ENCODE measurements at places on chromosomes 7 and 10.

DNA sequence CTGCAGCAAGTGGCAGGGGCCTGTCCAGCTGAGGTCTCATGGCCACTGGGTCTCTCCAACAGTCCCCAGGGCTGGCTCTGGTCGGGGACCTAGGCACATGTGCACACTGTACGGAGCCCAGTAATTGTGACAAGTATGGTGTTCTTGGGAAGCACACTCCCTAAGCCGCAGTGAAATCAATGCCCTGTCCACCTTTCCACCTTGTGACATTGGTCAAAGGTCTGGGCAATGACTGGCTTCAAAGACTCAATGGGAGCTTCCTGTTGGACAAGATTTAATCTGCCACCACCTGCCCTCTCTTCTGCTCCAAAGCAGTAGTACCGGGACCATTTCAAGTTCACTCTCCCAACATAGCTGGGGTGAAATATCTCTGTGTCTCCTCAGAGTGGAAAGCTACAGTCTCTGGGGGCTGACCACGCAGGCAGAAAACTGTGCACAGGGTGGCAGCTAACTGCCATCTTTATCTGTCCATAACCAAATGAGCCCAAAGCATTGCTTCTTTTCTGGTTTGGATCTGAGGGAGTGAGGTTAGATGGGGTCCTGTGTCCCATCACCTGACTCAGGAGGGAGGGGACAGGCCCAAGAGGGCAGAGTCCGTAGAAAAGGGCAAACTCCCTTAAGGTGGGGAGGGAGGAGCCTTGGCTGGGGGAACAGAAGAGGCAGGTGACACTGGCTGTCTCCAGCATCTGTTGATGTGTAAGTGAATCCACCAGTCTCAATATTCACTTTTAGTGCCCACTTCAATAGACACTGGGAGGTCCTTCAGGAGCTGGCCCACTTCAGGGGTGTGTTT, 307.7 kb downstream of the TNS3 start:
- DNase-seq = no peak

DNA sequence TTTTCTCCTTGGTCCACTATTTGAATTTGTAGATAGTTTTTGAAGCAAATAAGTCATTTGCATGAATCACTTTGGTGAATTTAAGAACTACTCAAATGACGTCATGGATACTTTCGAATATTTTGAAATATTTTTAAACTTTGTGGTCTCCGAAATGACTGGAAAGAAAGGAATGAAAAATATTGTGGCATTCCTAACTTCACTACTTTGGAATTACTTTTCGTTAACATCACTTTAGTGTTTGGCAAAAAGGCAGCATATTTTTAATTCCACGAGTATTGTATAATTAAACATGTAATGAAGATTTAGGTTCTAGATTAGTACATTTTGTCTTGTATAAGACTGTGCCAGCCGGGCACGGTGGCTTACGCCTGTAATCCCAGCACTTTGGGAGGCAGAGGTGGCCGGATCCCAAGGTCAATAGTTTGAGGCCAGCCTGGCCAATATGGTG, 35.3 kb upstream of the ZRANB1 start:
- DNase-seq = no peak

DNA sequence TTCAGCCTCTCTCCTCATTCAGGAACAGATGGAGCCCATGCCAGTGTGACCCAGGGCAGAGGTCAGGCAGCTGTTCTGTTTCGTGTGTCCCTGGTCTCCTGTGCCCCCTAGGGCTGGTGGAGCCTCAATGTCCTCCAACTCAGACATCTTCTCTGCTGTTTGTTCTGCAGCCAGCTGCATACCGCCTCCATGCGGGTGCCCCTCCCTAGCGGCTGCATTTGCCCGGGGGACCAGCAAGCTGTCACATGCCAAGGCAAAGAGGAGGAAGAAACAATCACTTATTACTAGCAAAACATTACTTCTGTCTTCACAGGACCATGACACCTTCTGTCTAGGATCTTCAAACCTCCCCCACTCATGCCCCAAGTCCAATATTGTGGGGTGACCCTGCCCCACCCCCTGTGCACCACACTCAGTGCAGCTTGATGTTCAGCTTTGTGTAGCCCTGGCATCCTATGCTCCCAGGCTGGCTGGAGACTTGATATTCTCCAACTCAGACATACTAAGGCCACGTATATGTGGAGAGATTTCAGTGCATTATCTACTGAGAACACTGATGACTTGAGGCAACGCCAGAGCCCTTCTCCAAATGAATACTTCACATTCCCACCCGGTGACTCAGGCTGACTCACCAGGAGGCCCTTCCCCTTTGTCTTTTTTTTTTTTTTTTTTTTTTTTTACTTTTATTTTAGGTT, 188.9 kb downstream of the SKIDA1 start:
- no peak for DNase-seq

DNA sequence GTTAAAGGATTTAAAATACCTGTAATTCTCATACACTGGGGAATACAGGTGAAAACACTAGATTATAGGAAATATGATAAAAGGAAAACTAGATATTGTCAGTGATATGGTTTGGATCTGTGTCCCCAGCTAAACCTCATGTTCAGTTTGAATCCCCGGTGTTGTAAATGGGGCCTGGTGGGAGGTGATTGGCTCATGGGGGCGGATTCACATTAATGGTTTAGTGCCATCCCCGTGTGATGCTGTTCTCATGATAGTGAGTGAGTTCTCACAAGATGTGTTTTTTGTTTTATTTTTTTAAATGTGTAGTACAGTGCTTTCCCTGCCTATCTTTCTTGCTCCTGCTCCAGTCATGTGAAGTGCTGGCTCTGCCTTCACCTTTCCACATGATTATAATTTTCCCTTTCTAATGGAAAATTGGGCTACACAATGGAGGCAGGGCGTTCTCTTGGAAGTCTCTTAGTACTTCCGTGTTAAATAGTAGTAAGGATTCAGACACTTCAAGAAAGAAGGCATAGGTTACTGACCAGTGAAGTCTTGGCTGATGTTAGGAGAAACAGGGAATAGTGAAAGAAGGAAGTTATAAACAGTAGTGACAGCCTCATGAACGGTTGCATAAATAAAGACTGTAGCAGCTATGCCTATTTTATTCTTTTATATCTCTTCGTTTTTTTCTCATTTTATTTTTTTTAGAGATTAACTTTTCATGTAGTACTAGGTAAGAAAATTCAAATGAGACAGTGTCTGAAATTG, 386.4 kb downstream of the SUGCT start:
- no peak for DNase-seq

- no peak for DNase-seq
Measured at GRCh38 chr10:23442936-23443335, 4.1 kb downstream of the OTUD1 start.

GRCh38 chr10:124561206-124561605, 99.6 kb downstream of the LHPP start:
- DNase-seq = no peak

DNA sequence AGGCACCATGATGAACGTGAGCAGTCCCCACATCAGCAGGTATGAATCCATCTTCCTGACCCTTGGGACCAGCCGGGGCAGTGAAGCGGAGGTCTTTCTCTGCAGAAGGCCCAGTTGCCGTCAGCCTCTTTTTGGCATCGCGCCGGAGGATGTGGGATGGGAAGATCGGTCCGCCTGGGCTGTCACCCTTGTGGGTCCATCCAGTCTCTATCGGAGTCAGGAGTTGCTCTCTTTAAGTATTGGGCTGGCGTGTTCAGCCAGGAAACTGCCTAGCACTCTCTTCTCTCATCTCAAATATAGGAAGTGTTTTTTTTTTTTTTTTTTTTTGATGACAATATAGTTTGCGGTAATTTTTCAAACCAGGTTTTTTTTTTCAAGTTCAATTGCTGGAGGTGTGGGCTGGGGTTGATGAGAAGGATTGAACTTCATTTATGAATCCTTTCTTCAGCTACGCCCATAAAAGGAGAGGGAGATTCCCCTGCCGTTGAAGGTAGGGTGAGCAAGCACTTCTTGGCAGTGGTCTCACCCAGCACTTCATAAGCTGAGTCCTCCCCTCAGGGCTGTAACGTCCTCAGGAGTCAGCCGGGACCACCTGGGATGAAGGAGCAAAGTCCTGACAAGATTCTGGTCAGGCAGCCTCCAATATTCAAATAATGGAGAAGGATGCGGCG, at the start of gene IL2RA:
TSS of gene IL2RA (minus strand) at position 267 of the 671 bp plus-strand sequence. CDS start at position 51, 216 bp downstream.
- DNase-seq = no peak

- no peak for DNase-seq
Measured at GRCh38 chr7:65390588-65390987, 16.9 kb downstream of the ZNF92 start.

DNA sequence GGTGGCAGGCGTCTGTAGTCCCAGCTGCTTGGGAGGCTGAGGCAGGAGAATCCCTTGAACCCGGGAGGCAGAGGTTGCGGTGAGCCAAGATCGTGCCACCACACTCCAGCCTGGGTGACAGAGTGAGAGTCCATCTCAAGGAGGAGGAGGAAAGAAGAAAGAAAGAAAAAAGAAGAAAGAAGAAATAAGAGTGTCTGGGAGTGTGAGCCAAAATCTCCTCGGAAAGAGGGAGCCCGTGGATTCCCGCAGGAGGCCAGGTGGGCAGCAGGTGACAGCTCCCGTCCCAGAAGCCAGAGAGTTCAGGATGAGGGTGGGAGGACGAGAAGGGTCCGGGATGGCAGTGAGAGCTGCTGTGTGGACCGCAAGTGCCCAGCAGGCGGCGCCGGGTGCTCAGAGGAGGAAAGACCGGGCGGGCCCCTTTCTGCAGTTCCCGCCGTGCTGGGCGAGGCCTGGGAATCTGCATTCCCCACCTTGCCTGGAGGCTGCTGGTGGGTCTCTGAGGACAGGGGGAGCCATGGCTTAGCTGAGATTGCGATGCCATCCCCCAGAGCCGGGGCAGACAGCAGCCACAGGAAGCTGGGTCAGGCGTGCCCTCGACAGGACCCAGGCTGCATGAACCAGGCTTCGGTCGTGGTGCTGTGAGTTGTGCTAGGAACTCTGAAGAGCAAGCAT, 17.1 kb upstream of the AMZ1 start:
- peak; percentile 17 for DNase-seq

GRCh38 chr7:155173905-155174304, 103.8 kb downstream of the HTR5A start:
- no peak for DNase-seq

DNA sequence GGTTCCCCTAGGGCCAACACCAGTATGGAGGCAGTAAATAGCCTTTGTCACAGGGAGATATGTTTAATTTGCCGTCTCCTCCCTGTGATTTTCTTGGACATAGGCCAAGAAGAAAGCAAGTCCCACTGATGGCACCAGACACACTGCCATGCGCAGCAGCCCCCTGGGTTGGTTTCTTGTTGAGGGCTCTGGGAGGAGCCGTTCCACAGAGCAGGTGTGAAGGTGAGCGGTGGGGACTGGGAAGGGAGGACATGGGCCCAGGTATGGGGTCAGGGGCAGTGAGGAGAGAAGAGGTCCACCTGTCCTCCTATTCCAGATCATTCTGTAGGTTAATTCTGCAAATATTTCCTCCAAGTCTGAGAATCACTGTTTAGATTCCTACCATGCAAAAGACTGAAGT, 376.1 kb downstream of the PLXNA4 start:
- DNase-seq = no peak

Measured in NCI-H748 treated with DMSO at 0.1 percent for 48 hours (cell line).